Mesothelial cell of epicardium (in vitro differentiated cells): ENCODE measurements at places on chromosomes 12 and 14. TPM values are rescaled to one million over a fixed set of nuclear protein-coding genes. Genes with fewer than 3 reads are reported as not detected.

- no peak for DNase-seq
These were observed 1.5 kb upstream of the NANOG start for GRCh38 chr12:7787574-7788293.

The PYM1 gene
- 21.1 to 23.8 TPM (median 22.9 TPM) in 3 replicates for total RNA-seq

The PNMA1 gene
- 46.4 to 48.6 TPM (median 47.7 TPM) in 3 replicates for total RNA-seq

DNA sequence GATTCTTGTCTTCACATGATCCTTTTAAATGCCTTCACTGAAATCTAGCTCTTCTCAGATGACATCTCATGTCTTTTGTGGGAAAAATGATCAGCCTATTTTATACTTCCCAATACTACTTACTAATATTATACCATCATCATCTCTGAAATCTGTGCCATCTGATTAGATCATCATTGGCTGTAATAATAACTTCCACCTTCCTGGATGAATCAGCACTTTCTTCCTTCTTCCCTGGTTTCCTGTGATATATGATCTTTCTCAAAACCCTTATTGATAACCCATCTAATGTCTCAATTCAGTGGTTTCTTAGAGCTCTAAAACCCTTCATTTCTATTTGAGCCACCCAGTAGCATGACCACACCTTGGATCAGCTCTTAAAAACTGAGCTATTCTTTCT lies 30.9 kb downstream of the GPR137C start:
- no peak for DNase-seq

- DNase-seq, result no peak
These were observed 82.2 kb downstream of the MIA2 start for GRCh38 chr14:39315859-39316444.

GRCh38 chr14:73261075-73261474 lies 23.8 kb downstream of the PAPLN start:
- no peak for DNase-seq

The HOTAIR gene
- total RNA-seq, result 1.1 to 1.8 TPM (median 1.8 TPM) in 3 replicates

- DNase-seq, result no peak
These were observed 24.6 kb downstream of the EXOC5 start for GRCh38 chr14:57244106-57244505.

- DNase-seq, result no peak
These were observed 603.2 kb downstream of the C12orf50 start for GRCh38 chr12:87425942-87426554.

The TMEM263 gene
- 73.0 to 76.2 TPM (median 76.1 TPM) in 3 replicates for total RNA-seq

GRCh38 chr12:120767071-120768024 lies 41.7 kb downstream of the ACADS start:
- no peak for DNase-seq

The RAB35 gene
- total RNA-seq, result 28.1 to 36.5 TPM (median 33.2 TPM) in 3 replicates

DNA sequence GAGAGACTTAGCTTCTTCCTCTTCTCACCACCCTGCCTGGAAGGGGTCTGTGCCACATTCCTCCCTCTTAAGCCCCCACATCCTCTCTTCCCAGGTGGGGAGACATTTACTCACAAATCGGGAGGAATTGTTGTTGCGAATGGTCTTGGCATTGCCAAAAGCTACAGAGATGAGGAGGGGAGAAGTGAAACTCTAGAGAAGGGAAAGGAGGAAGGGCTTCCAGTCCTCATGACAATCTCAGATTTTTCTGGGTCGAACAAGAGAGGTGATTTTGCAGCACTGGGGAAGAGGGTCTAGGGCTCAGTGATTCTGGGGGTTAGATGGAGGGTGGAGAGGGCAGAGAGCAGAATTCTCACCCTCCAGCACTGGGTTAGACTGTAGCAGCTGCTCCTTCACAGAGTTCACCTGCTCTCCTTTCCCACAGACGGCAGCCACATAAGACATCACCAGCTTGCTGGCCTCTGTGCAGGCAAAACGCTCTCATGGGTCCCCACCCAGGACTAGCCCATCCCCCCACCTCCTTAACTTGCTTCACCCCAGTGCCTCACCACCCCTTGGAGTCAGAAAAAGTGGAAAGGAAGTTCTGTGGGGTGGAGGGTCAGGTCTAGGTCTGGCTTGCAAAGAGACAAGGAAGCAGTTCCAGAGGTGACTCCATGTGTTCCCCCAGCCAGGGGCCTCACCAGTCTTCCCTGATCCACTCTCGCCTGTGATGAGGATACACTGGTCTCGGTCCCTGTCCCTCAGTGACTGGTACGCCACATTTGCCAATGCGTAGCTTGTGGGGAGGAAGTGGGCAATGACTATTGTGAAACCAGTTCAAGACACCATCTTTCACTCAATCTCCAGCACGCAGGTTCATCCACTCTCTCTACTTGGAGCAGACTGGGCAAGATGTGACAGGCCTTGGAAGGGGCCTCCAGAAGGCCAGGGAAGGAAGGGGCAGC lies 2.7 kb downstream of the MYO1A start:
- no peak for DNase-seq

The SLC10A1 gene
- total RNA-seq, result not detected in 3 replicates

GRCh38 chr14:96233661-96234060 lies 22.3 kb upstream of the BDKRB1 start:
- DNase-seq, result no peak

The RASSF8 gene
- total RNA-seq, result 60.6 to 62.8 TPM (median 61.8 TPM) in 3 replicates

The PEX5 gene
- total RNA-seq, result 47.5 to 50.4 TPM (median 49.4 TPM) in 3 replicates

GRCh38 chr14:35653045-35653444 lies 119.1 kb downstream of the INSM2 start:
- DNase-seq, result no peak

GRCh38 chr14:60645126-60645741 lies 4.0 kb downstream of the SIX1 start:
- DNase-seq, result no peak

- DNase-seq, result no peak
These were observed 13.0 kb downstream of the KLRD1 start for GRCh38 chr12:10320643-10321042.

The FAM181A gene
- total RNA-seq, result not detected in 3 replicates

DNA sequence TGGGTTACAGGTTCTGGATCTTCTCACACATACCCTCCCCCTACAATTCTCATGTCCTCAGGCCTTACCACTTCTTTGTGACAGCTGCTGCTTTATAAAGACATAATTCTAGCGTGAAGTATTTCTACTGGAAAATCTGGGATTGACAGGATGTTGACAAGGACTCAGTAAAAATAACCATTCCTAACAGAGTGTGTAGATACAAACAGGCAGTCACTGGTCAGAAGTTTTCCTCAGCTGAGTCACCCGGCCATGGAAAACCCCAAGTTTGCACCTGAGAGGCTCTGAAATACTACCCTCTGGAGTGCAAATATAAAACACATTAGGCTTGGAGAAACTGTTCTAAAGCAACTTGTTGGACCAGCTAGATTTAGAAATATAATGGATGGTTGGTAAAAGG lies 54.4 kb downstream of the SPPL3 start:
- no peak for DNase-seq

DNA sequence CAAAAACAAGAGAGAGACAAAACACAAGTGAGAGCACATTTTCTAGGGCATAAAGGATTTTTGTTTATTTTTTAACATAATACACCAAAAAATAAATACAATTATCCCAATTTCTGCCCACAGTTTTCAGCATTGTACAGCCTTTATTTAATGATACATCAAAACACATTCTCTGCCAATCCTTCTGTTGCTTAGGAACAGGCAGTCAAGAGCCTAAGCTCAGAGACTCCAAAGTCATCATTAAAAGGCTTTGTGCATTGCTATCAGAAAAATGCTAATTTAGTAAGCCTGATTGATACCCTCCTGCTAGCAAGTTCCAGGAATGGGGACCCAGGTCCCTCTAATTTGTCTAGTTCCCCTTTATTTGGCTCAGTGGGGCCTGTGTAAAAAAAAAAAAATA lies 536.5 kb downstream of the RPS29 start:
- no peak for DNase-seq

GRCh38 chr12:111312708-111313107 lies 56.2 kb downstream of the PHETA1 start:
- DNase-seq, result no peak

GRCh38 chr14:23053426-23053825 lies 3.9 kb downstream of the CDH24 start:
- DNase-seq, result no peak

- no peak for DNase-seq
These were observed 138.1 kb upstream of the FLRT2 start for GRCh38 chr14:85391892-85392291.

DNA sequence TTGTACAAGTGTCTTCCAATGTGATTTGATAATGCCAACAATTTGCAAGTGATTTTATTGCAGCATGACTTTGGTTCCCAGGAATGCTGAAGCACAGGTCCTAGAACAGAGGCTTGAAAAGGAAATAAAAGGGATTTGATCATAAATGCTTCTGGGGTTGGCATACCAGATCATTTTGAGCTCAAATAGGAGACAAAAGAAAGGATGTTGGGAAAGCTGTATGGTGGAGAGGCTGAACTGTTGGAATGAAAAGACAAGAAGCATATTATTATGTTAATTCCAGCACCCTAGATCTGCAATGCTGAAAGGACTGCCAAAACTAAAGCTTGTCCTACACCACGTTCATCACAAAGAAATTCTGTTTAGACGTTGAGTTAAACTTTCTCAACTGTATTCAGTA lies 143.1 kb downstream of the BICD1 start:
- DNase-seq, result no peak

The PTPRQ gene
- total RNA-seq, result 17.5 to 19.2 TPM (median 18.1 TPM) in 3 replicates

The CABP1 gene
- 0.43 to 1.1 TPM (median 0.55 TPM) in 3 replicates for total RNA-seq

The GUCY2C gene
- total RNA-seq, result 0.07 to 0.09 TPM (median 0.09 TPM) in 3 replicates

DNA sequence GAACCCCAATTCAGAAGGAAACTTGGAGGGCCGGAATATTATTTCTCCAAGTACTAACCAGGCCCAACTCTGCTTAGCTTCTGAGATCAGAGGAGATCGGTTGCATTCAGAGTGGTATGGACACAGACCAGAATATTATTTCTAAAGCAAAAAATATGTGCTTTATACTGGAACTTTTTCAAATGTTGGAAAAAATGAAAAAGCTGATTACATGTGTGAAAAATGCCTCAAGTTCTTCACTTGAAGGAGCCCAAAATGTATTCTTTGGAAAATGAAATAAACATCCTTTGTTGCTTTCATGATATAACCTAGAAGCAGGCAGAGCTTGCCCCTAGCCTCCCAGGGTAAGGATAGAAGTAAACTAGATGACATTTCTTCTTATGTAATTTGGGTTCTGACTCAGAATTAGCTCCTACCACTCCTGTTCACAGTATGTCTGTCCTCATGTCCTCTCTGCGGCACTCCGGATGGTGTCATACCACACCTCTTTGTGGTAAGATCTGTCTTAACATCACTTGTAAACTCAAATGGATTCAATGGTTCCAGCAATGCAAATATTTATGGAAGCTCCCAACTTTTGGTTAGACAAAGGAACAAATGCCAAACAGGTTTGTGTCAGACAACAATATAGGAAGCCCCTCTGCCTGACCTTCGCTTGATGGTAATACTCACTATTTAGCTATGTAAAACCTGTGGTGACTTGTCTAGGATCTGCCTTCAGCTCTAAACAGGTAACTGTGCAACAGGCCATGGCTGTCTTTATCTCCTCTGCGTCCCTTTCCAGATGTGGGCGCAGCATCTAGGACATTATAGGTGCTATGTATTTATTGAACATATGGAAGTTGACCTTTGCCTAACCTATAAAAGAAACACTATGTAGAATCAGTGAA lies 178.5 kb downstream of the SSPN start:
- DNase-seq, result no peak

The TSPAN8 gene
- 0.38 to 0.89 TPM in 2 of 3 replicates, not detected in the other for total RNA-seq

DNA sequence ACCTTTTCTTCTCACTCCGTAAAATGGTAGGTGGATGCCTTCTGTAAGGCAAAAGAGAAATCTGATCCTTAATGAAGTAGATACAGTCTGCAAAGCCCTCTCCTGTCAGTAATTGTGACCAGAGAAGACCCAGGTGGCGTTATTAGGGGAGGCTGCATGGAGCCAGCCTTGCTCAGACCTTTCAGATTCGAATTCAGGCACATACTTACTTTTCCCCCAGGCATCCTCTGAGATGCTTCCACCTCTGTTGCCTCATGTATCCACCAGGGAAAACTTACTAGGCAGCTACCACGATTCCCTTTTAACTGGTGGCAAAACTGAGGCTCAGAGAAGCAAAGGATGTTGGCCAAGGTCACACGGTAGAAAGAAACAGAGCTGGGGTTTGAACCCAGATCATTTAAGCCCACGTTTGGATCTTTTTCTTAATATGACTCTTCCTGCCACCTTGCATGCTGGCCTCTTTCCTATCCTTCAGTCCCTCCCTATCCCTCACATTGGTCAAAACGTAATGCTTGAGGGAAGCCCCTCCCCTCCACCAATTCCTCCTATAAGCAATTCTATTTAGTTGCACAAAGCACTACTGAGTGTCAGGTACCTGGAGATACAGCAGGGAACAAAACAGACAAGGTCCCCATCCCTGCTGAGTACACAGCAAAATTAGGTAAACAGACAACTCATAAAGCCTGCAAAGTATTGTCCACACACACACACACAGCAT lies 179.4 kb downstream of the KSR2 start:
- no peak for DNase-seq

The TRHDE gene
- total RNA-seq, result 1.0 to 1.7 TPM (median 1.4 TPM) in 3 replicates

DNA sequence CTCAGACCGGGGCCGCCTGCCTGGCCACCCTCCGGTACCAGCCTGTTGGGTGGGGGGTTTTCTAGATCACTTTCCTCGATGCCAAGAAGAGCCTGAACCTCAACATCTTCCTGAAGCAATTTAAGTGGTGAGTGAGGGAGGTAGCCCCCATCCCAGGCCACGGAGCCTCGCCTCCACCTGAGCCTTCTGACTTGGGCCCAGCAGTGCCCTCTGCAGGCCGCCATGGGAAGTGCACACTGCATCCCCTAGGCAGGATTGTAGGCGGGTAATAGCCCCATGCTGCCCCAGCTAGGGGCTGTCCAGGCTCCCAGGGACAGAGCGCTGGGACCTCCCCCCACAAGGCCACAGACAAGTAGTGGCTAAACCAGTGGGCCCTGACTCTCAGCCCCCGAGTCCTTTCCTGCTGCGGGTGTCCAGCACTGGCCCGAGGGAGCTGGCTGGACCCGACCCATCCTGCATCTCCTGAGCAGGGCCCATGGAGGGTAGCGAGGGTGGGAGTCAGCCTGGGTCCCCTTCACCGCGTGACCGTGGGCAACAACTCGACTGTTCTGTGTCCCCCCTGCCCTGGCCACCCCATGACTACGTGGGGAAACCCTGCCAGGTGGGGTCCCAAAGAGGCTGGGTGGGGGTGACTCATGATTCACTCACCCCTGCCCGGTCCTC lies 15.3 kb upstream of the ADSS1 start:
- DNase-seq, result peak; percentile 86

DNA sequence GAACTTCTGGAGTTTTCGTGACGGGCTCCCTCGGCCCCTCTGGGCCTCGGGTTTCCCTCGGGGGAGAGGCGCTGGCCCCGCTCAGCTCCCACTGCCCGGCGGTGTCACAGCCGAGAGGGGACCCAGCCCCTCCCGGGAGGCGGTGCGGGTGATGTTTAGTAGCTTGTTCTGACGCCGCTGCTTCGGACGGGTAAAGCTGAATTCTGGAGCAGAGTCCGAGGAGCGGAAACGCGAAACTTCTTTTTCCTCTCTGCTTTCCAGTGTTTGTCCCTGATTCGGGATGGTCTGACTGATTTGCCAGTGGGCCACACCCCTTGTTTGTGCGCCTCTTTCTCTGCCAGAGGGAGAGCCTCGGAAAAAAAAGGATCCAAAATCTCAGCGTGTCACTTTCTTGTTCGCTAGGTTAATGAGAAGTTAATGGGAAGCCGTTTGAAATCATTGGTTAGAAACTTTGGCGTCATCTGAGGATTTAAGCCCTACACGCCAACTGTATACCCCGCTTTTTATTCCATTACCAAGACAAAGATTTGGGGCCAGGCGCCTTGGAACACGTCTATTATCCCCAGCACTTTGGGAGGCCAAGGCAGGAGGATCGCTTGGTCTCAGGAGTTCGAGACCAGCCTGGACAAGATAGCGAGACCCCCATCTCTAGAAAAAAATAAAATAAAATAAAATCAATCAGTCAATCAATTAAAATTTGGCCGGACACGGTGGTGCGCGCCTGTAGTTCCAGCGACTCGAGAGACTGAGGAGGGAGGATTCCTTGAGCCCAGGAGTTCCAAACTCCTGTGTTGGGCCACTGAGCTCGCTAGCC lies 756 bp downstream of the TULP3 start:
- peak; percentile 36 for DNase-seq

The EML5 gene
- total RNA-seq, result 1.6 to 2.6 TPM (median 2.0 TPM) in 3 replicates
